ENCODE measurements at places on chromosomes 6 and 20. TPM values are rescaled to one million over a fixed set of nuclear protein-coding genes. Genes with fewer than 3 reads are reported as not detected.
A peak's percentile ranks its signal among the peaks of the same experiment; 100 is the strongest.

GRCh38 chr6:53854843-53855567 is 60.2 kb downstream of the LRRC1 start:
- no peak for DNase-seq

VWA7 gene
- total RNA-seq: 1.9 TPM

DNA sequence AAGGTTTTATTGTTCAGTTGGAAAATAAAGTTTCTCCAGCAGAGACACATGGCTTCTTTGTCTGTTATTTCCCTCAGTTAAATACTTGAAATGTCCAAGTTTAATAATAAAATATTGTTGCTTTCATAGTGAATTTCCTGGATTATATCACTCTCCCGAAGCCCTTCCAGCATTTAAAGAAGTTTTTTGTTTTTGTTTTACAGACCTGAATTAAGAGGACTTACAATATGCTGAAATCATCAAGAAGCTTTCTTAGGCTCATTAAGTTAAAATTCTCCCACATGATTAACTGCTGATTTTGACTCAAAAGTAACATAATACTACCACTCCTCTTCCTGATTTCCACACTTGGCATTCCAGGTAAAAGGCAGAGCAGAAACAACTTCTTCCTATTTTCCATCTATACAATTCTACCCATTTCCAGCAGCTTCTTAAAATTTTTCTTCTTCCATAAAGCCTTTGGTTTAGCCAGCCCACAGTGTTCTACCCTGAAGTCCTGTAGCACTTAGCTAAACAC is 35.8 kb downstream of the PDSS2 start:
- DNase-seq: no peak

DNA sequence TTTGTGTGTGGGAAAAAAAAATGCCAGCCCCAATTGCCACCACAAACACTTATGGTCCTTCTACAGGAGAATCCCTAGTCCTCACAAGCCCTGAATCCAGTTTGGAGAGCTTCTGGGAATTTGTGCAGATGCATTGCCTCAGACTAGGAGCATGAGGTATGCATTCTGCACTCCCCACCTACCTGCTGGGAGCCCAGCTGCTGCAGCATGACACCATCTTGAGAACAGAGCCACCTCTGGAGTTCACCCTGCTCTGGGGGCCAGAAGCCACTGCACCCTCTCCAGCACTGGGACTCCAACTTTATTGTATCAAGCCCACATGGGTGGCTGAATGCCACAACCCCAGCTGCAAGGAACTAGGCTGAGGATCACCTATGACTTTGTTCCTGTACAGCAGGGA is 568.5 kb upstream of the ID4 start:
- no peak for DNase-seq

RIPOR3 gene
- total RNA-seq: not detected

GRCh38 chr6:152399399-152399798 is 237.8 kb downstream of the SYNE1 start:
- no peak for DNase-seq

GRCh38 chr6:22970004-22970403 is 400.6 kb downstream of the HDGFL1 start:
- DNase-seq: no peak

GRCh38 chr20:16551607-16552006 is 21.6 kb downstream of the KIF16B start:
- no peak for DNase-seq

GRCh38 chr6:48474830-48475229 is 363.8 kb upstream of the PTCHD4 start:
- no peak for DNase-seq

MYCT1 gene
- 0.55 TPM for total RNA-seq

DNA sequence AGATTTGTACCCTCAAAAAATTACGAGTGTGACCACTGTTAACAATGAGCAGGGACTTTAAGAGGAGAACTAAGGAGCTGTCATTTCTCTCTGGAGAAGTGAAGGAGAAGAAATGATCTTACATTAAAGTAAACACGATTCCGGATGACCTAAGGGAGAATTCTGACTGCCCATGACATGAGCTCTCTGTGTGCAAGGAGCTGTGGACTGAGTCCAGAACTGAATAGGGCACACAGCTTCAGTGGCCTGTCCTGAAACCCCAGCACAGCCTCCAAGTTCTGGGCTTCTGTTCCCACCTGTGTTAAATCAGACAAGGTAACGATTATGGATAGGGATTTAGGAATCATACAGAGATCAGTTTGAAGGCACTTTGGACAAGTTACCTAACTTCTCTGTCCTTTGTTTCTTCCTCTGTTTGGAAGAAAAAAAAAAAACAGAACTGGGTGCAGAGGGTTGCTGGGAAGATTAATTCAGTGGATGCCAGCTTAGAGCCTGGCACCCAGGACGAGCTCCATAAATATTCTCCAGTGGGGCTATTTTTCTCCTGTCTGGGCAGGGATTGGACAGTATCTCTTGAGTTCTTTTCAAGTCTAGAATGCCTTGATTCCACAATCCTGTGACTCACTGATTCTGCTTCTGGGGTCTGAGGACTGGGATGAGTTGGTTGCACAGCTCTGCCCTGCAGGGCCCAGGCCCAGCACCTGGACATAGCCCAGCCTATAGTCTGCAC is 65.7 kb downstream of the MRPL14 start:
- DNase-seq: no peak

TINAG gene
- total RNA-seq: not detected

DNA sequence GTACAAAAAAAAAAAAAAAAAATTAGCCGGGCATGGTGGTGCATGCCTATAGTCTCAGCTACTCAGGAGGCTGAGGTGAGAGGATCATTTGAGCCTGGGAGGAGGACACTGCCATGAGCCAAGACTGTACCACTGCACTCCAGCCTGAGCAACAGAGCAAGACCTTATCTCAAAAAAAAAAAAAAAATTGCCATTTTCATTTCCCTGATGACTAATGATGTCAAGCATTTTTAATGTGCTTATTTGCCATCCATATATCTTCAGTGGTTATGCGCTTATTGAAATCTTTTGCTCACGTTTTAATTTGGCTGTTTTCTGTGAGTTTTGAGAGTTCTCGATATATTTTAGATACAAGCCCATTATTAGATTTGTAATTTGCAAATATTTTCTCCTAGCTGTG is 46.7 kb downstream of the PFDN4 start:
- DNase-seq: peak; percentile 62

- DNase-seq: no peak
Observed at GRCh38 chr20:35947907-35948306, 6.4 kb downstream of the SCAND1 start.

- no peak for DNase-seq
Observed at GRCh38 chr20:62026564-62026856, 39.2 kb downstream of the TAF4 start.

EPB41L1 gene
- total RNA-seq: 48.2 TPM

IL17A gene
- total RNA-seq: not detected

GRCh38 chr6:156760377-156760776 is 16.8 kb upstream of the ARID1B start:
- DNase-seq: no peak

GRCh38 chr20:24701027-24701426 is 231.6 kb downstream of the SYNDIG1 start:
- no peak for DNase-seq

DNA sequence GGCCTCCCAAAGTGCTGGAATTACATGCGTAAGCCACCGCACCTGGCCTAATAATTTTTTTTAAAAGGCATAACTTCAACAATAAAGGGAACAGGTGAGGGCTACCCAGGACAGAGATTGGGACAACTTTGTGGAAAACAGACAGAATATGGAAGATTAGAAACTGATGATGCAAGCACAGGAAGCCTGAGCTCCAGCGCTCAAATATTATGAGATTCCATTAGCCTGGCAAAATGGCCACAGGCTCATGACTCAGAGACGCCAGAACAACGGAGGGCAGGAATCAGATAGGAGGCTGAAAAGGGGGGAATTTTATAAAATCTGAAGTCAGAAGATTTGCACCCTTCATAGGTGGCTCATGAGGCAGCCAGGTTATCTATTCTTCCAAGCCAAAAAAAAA is 103.1 kb upstream of the MRPS10 start:
- DNase-seq: no peak

GRCh38 chr6:38034274-38034914 is 214.9 kb downstream of the ZFAND3 start:
- DNase-seq: peak; percentile 71

DNAJC5 gene
- total RNA-seq: 80.1 TPM

TCF15 gene
- 0.98 TPM for total RNA-seq

BANF2 gene
- not detected for total RNA-seq

DNA sequence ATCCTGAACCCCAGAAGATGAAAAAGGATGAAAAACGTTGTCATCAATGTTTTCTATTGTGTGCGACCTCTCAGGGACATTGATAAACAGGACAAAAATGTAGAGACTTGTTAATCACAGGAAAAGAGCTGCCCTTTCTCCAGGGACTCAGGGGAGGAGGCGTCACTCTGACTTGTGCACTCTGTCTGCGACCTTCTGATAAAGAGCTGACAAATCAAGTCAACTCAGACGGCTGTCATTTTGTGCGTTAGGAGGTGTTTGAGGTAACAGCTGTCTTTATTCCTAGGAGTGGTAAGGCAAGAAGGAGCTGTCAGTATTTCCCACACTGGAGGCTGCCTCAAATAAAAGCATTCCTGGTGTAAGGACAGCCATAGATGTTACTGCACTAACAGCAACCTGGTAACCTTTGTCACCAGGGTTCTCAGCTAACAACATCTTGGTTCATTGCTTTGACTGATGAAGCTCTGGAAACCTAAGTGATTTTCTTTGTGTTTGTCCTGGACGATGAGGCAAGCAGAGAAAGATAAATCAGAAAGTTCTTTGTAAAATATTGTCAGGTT is 38.6 kb upstream of the NXT1 start:
- DNase-seq: no peak

CLPSL1 gene
- total RNA-seq: not detected

GRCh38 chr6:17945111-17945510 is 42.3 kb downstream of the KIF13A start:
- DNase-seq: peak; percentile 17

GRCh38 chr20:47272893-47273590 is 83.5 kb downstream of the ZMYND8 start:
- peak; percentile 92 for DNase-seq

- DNase-seq: no peak
Observed at GRCh38 chr20:12591949-12592470, 416.8 kb upstream of the SPTLC3 start.

All from PC-3 (cell line).